ELR (cell line): ENCODE measurements at places on chromosomes 12 and 14.

DNA sequence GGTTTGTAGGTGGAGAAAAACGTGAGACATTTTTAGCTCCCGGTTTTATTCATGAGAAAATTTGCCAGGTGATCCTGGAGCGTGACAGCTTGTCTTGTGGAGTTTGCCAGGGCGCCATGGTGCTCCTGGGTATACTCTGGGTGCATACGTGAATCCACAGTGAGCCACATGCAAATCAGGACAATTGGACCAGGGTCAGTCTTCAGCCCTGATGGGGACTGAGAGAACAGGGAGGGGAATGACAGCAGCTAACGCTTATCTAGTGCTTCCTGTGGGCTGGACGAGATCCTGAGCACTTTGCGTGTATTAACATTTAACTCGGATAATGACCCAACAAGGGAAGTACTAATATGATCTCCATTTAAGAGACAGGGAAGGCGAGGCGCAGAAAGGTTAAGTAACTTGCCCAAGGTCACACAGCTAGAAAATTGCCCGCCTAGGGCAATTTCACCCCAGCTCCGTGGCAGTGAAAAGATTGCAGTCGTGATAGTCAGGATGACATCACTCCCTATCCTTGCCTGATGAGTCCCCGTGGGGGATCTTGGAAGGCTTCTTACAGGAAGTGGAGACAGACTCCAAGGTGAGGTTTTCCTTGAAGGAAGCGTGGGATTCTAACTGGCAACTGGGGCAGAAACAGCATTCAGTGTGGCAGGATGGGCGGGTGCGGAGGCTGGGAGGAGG is 118.4 kb upstream of the NCOR2 start:
- peak; percentile 88 for DNase-seq

- peak; percentile 99 for DNase-seq
These were observed 33.4 kb upstream of the DEGS2 start for GRCh38 chr14:100192672-100193416.

GRCh38 chr14:100541621-100542560 is 45.3 kb downstream of the BEGAIN start:
- no peak for DNase-seq

DNA sequence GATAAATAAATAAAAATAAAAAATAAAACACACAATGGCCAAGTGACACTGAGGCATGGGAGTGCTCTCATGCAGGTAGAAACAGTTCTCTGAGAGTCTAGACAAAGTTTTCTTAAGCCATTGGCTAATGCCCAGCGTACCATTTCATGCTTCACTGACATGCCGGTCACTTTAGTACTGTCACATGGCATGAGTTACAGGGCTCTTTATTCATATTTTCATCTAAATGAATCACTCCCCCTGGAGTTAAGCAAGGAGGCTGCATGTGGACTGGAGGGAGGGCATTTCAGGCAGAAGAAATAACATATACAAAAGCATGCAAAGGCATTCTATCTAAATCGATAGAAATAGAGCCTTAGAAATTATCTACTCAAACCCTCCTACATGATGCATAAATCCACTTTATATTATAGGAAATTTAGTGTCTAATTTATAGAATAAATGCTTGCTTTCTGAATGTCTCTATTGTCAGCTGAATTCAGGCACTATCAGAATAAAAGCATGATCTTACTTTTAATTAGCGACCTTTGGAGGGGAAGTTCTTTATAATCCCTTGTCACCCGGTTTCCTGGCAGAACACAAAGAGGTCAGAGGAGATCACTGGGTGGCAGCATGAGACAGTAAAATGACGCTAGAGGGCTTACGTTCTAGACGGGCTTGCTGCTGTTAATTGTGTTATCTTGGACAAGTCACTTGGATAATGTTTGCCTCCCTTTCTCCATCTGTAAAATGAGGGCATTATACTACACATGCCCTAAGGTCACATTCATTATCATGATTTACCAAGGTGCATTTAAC is 17.5 kb downstream of the DYRK4 start:
- DNase-seq: peak; percentile 34

DNA sequence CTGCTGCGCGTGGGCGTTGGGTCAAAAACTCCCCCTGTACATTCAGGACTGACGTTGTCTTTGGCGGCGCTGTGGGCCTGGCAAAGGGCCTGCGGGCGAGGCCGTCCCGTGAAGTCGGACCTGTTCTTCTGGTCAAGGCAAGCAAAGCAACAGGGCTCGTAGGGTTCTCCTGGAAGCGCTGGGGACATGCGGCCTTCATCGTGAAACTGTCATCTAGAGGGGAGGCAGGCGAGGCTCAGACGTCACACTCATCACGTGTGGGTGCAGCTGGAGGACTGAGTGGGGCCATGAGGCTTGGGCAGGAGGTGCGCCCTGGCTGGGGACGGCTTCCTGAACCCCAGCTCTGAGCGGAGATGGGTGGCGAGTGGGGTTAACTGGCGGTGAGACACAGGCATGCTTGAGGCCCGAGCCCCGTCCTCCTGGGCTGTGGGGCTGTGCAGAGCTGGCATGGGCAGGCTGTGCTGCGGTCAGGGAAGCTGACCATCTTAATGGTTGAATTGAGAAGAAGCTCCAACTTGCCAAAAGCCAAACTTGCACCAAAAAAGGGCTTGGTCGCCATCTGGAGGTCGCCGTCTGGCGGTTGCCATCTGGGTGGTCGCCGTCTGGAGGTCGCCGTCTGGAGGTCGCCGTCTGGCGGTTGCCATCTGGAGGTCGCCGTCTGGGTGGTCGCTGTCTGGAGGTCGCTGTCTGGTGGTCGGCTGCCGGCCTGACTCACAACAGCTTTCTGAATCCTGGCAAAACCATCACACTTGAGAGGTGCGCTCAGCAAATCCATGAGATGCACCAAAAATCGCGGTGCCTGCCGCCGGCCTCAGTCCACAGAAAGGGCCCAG is 66.2 kb downstream of the NOC4L start:
- no peak for DNase-seq

DNA sequence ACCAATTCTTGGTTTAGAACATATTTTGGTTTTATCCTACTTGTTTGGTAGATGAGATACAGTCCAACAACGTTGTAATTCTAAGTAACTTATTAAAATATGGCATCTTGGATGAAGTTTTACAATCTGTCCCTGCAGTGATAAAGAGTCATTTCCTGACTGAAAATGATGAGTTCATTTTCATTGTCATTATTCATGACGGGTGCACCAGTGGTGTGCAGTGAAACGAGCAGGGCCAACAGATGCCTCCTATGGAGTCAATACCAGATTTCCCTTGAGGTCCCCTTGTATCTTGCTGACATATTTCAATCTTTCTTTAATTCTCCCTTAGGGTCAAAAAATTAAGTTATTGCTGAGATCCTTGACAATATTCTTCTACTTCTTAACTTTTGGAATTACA is 438.5 kb downstream of the LRIG3 start:
- no peak for DNase-seq

DNA sequence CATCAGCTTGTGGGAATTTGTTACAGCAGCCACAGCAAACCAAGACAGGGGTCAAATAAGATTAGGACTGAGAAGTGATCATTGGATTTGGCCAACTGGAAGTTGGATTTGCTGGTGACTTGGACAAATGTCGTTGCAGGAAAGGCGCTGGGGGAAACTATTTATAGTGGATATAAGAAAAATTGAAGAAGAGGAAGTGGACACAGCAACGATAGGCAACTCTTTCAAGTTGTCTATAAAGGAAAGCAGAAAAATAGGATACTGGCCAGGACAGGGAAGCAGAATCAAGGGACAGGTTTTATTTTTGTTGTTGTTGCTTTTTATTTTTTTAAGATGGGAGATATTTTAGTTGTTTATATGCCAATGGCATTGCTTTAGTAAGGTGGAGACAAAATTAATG is 56.2 kb upstream of the RTRAF start:
- no peak for DNase-seq

- no peak for DNase-seq
These were observed 6.7 kb downstream of the HOXC5 start for GRCh38 chr12:54039417-54040147.

DNA sequence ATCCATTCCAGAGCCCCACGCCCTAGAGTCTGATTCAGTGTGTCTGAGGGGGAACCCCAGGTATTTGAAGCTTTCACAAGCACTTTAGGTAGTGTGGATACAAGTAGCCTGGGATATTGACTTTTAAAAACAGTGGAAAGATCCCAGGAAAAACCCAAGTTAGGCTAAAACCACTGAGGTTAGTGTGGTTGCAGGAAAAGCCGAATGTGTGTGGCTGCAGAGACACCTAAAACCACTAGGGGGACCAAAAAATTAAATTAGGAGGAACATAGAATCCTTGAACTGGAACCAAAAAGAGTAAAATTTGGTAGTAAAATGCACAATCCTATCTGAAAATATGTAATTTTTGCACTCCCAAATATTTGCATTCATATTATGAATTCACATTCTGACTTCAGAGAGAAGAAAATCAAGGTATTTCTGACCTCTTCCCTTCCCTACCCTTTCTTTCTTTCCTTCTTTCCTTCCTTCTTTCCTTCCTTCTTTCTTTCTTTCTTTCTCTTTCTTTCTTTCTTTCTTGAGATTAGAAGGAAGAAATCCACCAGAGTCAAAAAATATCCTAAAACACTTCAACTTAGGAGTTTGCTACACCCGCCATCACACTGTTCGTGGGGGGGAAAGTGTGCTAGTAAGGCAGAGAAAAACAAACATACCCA is 37.8 kb downstream of the SLCO1A2 start:
- DNase-seq: peak; percentile 43

DNA sequence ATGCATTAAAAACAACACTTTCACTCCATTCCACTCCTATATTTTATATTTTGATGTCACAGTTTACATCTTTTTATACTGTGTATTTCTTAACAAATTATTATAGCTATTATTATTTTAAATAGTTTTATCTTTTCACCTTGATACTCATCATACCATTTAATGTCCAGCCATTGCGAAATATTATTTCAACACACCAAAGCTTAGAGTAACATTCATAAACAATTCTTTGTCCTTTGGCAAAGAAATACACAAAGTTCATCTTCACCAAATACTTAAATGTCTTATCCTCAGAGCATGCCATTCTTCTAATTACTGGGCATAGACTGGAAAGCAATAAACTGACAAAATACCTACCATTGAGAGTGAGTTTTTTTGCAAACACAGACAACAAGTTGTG is 1963.4 kb upstream of the FLRT2 start:
- DNase-seq: no peak

- no peak for DNase-seq
These were observed 57.9 kb downstream of the MARK3 start for GRCh38 chr14:103443111-103443510.
